ENCODE measurements at places on chromosomes 1 and 21.

DNA sequence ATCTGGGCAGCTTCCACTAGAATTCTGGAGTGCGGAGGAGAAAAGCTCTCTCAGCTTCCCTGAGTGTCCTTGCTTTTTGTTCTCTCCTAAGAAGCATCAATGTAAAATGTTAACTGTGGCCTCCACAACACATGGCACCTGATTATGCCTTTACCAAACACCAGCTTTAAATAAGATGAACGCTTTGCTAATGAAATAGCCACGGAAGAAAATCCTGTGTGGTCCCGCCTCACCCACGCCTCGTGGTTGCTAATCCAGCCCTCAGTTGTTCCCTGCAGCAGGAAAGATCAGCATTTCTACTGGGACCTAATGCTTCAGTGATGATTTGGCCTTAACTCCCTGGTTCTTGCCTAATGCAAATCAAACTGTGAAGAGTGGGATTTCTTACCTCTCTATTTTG is 1.8 kb upstream of the ERG start:
- DNase-seq: no peak

- no peak for DNase-seq
Observed at GRCh38 chr1:226203655-226204054, 17.1 kb upstream of the ACBD3 start.

DNA sequence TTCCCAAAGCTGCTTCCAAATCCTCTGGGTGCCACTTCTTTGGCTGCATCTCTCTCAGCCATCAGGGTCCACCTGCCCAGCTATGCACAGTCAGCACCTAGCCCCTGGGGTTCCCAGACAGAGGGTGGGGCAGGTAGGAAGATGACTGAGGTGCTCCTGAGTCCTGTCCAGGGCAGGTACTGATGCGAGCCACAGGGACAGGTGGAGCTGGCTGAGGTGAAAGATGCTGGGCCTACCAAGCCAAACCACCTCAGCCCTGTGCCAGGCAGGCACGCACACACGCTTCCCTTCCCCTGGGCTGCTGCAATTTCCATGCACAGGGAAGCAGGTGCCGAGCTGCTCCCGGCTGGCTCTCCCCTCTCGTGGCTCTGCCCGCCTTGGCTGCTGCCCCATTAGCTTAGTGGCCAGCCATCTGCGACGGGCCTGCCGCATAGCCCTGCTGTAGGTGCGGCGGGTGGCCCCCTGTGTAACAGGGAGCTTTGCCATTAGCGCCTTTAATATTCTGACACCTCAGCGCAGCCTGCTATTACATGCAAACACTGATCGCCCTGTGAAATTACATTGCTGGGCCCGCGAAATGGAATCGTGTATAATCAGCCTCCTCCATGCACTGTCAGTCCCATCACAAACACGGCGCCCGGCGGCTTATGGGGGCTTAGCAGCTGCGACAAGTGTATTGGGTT is 38.9 kb downstream of the DMAP1 start:
- DNase-seq: no peak

DNA sequence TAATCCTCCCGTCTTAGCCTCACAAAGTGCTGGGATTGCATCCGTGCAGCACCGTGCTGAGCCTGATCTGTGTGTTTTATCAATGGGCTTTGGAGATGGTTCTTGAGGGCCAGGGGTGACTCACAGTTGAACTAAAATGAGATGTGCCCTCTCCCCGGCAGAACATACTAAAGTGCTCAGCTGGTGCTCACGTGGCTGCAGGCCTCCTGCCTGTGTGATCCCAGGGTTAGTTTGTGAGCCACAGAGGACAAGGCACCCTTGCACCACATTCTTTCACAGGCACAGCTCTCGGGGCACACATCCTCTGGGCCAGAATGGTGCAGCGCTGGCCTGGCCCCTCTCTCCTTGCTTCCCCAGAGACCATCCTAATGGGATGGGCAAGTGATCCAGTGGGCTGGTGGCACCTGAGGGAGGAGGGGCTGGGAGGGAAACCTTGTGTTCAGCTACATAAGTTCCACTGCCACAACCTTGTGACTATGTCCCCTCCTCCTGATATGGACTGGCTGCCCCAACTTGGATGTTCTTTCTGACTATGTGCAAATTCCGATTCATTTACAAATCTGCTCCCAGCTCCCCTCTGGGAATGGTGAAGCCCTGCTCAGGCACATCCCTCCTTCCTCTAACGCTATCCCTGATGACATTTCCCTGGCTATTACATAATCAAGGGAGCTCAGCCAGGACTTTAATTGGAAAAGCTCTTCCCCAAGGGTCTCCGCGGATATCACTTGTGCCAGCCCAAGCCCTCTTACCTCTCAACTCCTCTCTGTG is 197.0 kb upstream of the EDN2 start:
- no peak for DNase-seq

GRCh38 chr1:156767879-156768604 is 707 bp downstream of the PRCC start:
- DNase-seq: no peak

- DNase-seq: no peak
Observed at GRCh38 chr1:3471356-3472087, 17.1 kb downstream of the ARHGEF16 start.
